ENCODE measurements at places on chromosomes 1 and 21.

DNA sequence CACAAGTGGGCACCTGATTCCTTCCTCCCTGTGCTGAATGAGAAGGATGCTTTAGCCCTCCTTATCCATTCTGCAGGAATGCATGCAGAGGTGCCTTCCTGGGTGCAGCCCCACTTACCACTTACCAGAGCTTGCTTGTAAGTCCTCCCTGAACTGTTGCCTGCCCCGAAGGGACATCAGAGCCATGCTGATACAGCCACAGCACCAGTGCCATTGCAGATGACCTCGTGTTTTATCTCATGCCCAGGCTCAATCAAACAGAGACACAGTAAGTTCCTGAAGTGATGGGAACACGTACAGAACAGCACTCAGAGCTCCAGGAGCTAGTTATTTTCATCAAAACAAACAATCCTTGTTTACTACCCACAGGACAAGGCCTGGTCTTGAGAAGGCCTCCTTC is 81.9 kb downstream of the ATP1A1 start:
- DNase-seq: no peak

- no peak for DNase-seq
Measured at GRCh38 chr1:101025283-101025656, 314 bp downstream of the DPH5 start.

GRCh38 chr1:236343246-236343870 is 50.7 kb upstream of the EDARADD start:
- DNase-seq: no peak

- no peak for DNase-seq
Measured at GRCh38 chr1:177480741-177481305, 310.1 kb downstream of the BRINP2 start.

DNA sequence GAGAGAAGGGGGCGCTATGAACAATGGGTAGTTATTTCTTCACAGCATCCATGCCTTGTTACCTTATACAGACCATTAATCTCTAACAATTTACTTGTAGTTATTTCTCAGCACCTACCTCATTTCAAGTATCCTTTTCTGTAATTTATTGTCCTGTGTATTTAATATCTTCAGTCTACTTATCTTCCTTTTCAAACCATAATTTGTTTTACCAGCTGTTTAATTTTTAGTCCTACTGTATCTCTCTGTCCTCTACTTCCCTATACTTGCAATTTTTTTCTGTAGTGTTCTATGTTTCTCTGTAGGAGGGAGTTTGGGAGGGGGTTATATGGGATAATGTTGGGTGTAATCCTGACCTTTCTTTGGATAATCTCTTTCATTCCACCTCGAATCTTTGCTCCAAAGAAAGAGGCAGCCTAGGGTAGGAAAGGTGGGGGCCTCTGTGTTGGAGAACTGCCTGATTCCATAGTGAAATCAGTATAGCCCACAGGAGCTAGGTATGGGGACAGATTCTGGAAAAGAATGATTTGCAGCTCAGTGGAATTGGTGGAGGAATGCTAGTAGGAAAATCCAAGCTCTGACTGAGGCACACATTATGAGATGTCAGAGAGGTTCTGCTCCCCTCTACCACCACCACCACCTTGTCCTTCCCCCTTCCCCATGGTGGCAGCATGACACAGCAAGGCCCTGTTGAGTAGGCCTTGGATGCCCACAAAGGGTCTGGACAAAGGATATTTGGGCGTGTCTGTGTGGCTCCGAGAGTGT is 642 bp downstream of the MLLT11 start:
- no peak for DNase-seq

- no peak for DNase-seq
Measured at GRCh38 chr1:180505732-180506335, 3.5 kb upstream of the ACBD6 start.

GRCh38 chr1:80529546-80529945 is 1271.2 kb upstream of the ADGRL2 start:
- no peak for DNase-seq

- DNase-seq: no peak
Measured at GRCh38 chr1:165418195-165418594, 26.7 kb downstream of the RXRG start.

- DNase-seq: no peak
Measured at GRCh38 chr1:56625819-56626440, 19.2 kb upstream of the PRKAA2 start.

- no peak for DNase-seq
Measured at GRCh38 chr21:15552914-15553494, 176.8 kb upstream of the USP25 start.

GRCh38 chr1:66271216-66271903 is 262.6 kb upstream of the SGIP1 start:
- DNase-seq: peak; percentile 23

- no peak for DNase-seq
Measured at GRCh38 chr1:29668551-29669157, 432.3 kb downstream of the PTPRU start.

DNA sequence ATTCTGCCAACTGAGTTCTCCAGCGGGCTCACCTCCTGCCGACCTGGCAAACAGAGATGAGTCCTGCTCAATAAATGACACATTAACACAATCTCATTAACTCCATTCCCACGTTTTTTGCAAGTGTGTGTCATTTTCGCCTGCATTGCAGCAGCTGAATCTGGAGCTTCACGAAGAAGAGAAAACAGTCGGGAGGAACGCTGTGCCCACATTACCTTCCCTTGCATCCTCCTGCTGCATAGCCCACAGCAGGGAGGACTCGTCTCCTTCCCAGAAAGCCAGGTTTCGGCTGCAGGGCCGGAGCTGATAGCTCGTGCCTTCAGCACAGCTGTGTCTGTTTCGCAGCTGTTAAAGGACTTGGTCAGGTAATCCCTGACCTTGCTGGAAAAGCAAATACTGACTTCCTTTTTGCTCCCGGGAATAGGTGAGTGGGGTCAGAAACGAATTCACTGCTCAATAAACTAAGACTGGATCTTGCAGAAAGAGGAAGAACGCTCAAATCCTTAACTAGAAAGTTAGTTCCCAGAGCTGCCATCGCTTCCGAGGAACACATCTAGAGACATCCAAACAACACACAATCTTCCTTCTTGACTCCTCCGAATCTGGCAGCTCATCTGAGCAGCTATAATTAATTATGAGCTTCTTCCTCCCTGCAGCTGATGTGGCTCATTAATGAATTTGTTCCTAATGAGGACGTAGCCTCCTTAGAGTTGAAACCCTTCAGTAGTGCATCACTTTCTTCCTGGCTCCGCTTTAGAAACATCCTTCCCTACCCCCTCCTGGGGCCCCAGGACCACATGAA is 33.0 kb downstream of the KANK4 start:
- DNase-seq: no peak

GRCh38 chr1:230589951-230590350 is 52.3 kb upstream of the COG2 start:
- DNase-seq: no peak

GRCh38 chr1:119506941-119507340 is at the start of gene HSD3B1:
Gene HSD3B1 (plus strand): TSS chr1:119507210. CDS start chr1:119507477, 267 bp downstream.
- no peak for DNase-seq

DNA sequence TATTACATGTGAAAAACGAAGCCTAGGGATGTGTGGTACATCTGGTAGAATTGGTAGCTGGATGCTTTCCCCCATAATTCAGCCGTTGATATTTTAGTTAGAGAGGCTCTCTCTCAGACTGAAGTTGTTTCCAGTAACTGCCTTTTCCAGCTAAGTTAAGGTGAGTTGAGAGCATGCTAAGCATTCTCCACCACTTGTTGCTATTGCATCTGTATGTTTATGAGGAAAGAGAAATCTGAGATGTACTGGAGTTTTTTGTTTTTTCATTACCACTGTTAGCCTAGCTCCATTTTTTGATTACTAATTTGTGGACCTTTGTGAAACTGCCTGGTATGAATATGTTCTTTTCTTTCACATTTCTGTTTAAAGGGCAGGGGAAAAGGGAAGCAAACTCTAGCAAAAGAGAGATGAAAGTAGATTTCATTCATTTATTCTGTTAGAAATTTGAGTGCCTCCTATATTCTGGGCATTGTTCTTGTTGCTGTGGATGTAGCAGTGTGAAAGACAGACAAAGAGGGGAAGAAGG is 189.9 kb upstream of the CACYBP start:
- no peak for DNase-seq

- DNase-seq: no peak
Measured at GRCh38 chr1:178659789-178660208, 65.2 kb upstream of the RALGPS2 start.

- no peak for DNase-seq
Measured at GRCh38 chr1:39922251-39922688, 20.6 kb upstream of the MYCL start.

DNA sequence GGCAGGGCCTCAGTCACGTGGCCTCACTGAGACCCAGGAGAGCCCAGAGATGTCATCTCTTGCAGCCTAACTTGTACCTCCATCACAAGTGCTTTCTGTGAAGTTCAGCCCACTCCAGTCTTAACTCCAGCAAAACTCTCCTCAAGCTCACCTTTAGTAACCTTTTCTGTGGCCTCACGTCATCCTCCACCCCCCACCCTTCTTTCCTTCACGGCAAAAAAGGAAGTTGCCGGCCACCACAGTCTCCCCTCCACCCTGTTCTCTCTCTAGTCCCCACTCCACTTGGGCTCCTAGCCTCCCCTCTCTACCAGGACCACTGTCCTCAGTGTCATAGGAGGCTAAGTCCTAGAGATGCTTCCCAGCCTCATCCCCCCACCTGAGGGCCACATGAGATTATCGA is 106.9 kb downstream of the LACTBL1 start:
- no peak for DNase-seq

GRCh38 chr1:31669786-31670592 is 25.3 kb upstream of the PEF1 start:
- peak; percentile 74 for DNase-seq

- DNase-seq: no peak
Measured at GRCh38 chr1:22344329-22344630, 107.4 kb upstream of the ZBTB40 start.

DNA sequence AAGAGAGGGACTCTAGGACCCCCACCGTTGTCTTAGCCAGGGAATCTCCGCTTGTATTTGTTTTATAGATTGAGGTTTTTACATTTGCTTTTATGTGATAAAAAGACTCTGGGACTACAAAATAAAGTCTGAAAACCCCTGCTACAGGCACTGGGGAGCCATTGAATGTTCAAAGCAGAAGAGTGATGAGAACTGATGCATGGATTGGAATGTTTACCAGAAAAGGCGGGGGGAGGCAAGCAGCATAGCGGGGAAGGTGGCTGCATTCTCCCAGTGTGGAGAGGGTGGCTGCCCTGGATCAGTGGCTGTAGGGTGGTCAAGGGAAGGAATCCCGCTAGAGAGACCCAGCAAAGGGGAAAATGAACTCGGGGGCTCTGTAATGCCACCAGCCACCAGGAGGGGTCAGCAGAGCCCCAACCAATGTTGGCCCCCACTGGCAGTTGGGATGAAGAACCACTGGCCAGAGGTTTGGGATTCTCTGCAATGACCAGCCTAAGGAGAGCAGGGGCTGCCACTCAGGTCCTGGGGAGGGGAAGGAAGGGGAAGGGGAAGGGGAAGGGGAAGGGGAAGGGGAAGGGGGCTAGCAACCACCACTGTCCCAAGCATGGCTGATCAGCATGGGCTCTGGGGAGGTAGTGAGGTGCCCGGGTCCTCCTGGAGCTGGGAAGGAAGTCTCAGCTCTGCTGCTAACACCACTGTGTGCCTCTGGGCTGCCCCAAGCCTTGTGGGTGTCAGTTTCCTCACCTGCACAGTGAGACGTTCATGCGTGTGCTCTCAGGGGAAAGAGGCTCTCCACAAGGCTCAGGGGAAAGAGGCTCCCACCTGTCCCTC is 19.2 kb upstream of the PEF1 start:
- peak; percentile 77 for DNase-seq

- DNase-seq: no peak
Measured at GRCh38 chr1:85838238-85838637, 130.0 kb upstream of the ZNHIT6 start.

- DNase-seq: no peak
Measured at GRCh38 chr1:153903841-153904455, 18.8 kb downstream of the GATAD2B start.

DNA sequence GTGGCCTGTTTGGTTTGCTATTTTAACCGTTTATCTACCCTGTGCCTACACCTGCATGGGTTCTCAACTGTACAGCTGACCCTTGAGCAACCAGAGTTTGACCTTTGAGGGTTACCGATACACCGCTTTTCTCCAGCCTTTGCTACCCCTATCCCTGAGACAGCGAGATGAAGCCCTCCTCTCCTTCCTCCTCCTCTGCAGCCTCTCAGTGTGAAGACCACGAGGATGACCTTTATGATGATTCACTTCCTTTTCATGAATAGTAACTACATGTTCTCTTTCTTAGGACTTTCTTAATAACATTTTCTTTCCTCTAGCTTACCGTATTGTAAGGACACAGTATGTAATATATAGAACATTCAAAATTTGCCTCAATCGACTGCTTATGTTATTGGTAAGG is 14.5 kb upstream of the RNF187 start:
- DNase-seq: no peak

DNA sequence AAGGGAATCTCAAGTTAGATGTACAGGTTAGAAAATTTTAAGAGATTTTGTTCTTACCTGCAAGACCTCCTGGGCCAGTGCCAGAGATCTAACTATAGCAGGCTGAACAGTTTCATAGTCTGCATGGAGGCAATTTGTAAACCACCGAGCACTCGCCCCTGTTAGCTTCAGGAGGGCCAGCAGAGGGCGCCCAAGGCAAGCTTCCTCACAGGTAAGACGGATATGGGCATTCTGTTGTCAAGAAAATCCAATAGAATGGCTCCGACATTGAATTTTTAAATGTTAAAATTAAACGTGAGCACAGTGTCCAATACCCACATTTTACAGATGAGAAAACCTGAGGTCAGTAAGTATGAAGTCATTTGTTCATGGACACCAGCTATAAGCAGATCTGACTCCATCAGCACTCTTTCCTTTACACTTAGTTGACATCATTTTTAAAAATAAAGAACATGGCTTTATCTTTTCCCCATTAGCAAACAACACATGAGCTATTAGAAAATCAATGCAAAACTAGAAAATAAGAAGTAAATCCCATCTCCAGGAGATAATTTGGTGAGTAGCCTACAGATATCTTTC is 2.2 kb downstream of the REG4 start:
- DNase-seq: peak; percentile 29

GRCh38 chr1:33560680-33561079 is 88.2 kb downstream of the ZSCAN20 start:
- peak; percentile 16 for DNase-seq

- no peak for DNase-seq
Measured at GRCh38 chr1:92797297-92797696, 12.4 kb upstream of the EVI5 start.

- no peak for DNase-seq
Measured at GRCh38 chr21:29308456-29308783, 9.7 kb downstream of the BACH1 start.

- DNase-seq: no peak
Measured at GRCh38 chr1:210272666-210273065, 40.1 kb downstream of the SERTAD4 start.

- no peak for DNase-seq
Measured at GRCh38 chr21:36893581-36893980, 72.9 kb downstream of the HLCS start.

DNA sequence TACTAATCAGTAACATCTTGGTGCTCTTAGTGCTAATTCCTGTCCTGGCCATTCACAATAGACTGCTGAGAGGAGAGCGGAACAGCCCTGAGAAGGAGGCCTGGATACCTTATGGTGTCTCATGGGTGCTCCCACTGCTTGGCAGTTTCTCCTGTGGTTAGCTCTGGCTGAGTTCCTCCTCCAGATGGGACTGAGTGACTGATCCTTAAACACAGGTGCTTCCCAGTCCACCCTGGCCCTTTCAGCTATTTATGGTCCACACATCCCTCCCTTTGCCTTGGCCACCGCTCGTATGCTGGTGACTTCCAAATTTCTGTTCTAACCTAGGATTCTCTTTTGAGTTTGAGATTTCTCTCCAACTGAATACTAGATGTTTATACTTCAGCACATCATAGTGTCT is 157.0 kb upstream of the CACNA1E start:
- no peak for DNase-seq

GRCh38 chr1:224517171-224517570 is 82.6 kb upstream of the WDR26 start:
- no peak for DNase-seq
